Activated T-helper 2 cell treated with anti-CD3 and anti-CD28 coated beads, Interferon-gamma antibody, Interleukin-2, Interleukin-4, amounts not matched to agents 10 μg/mL and 5 μg/mL and 100 μg/mL, durations not matched to agents 14 hours and 24 hours and 36 hours (primary cell): ENCODE measurements at places on chromosomes 4 and X.

- no peak for DNase-seq
Measured at GRCh38 chr4:153579872-153580271, 104.2 kb upstream of the TLR2 start.

- DNase-seq, result no peak
Measured at GRCh38 chrX:7154041-7154597, 6.2 kb upstream of the PUDP start.

DNA sequence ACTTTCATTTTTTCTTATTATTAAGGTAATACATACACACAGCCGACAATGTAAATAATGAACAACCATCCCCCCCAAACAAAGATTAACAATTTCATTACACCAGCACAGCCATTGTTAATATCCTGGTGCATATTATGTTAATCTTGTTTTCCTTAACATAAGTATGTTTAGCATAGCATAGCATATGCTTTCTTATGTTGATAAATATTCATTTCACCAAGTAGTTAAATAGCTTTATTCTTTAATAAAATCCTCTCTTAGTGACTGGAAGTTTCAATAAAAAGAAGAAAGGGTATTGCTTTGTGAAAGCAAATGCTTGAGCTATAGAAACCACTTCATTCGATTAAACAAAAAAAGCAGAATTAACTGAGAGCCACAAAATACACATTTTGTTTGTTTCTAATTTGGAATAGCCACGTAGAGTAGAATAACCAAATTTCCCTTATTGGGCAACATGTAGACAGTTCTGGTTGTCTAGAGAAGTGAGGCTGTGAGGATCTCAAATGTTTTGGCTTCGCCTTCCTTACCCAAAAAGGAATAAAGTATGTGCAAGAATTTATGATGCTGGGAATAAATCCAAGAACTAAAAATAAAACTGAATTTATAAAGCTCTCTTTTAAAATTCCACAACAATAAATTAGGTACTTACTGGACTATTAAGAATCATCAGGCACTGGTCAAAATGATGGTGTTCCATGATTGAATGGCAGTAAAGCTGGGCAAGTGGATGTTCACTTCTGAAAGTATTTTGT is 118.0 kb downstream of the PDE5A start:
- DNase-seq, result no peak

DNA sequence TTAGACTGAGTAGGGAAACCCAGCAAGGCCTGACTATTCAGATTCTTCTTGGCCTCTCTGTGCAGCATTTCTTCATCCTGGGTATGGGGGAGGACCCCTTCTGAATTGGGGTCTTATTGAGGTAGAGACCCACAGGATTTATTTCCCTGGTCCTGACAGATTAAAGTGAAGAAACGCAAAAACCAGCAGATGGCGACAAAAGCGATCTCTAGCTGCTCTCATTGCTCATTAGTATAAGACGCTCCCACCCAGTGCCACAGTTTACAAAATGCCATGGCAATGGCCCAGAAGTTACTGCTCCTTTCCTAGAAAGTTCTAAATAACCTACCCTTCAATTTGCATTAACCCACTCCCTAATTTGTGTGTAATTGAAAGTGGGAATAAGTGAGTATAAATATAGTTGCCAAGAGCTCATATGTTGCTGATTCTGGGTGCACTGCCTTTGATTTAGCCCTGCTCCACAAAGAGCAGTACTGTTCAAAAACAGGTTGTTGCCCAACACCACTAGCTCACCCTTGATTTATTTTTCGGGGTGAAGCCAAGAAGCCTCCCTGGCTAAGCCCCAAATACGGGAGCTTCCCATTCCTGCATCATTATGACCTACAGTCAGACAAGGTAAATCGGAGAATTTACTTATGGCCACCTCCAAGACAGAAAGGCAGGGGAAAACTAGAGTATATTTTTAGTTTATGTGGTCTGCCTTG is 3.7 kb upstream of the BEX4 start:
- no peak for DNase-seq

DNA sequence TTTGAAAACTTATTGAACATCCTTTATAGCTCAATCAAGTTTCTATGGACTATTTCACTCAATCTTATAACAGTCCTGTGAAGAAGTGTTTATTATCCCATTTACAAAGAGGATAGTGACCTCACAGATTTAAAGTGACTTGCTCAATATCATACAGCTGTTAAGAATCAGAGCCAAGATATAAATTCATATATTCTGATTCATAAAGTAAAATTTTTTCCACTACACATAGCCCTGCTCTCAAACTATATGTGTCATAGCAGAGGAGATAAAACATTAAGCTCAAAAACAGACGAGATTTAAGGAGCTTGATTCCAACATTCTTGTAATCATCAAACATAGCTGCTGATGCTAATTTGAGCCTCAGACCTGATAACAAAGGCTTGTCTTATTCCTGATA is 226.8 kb downstream of the CAMK2D start:
- no peak for DNase-seq

DNA sequence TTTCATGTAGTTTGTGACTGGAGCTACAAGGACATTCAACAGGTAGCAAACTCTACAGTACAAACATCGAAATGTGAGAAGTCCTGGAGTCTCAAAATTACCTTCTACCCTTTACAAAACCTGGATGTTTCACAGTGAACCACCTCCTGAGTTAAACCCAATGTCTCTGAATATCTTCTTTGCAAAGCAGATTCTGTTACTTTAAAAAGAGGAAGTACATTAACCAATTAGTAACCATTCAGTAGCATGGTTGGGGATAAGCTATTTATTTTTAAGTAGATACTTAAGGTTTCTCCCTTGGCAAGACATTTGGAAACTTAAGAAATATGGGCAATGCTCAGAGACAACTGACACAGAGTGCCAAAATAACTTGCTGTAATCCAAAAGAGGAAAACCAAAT is 371.9 kb upstream of the NWD2 start:
- no peak for DNase-seq

GRCh38 chrX:134416087-134416486 is 43.9 kb upstream of the HPRT1 start:
- DNase-seq, result no peak

- no peak for DNase-seq
Measured at GRCh38 chr4:37320513-37321235, 76.1 kb downstream of the NWD2 start.

GRCh38 chr4:180423712-180424057 is 1819.5 kb upstream of the TENM3 start:
- no peak for DNase-seq

GRCh38 chr4:127194281-127194680 is 438.5 kb upstream of the INTU start:
- DNase-seq, result no peak

GRCh38 chr4:7187168-7187535 is 5.2 kb upstream of the SORCS2 start:
- no peak for DNase-seq

DNA sequence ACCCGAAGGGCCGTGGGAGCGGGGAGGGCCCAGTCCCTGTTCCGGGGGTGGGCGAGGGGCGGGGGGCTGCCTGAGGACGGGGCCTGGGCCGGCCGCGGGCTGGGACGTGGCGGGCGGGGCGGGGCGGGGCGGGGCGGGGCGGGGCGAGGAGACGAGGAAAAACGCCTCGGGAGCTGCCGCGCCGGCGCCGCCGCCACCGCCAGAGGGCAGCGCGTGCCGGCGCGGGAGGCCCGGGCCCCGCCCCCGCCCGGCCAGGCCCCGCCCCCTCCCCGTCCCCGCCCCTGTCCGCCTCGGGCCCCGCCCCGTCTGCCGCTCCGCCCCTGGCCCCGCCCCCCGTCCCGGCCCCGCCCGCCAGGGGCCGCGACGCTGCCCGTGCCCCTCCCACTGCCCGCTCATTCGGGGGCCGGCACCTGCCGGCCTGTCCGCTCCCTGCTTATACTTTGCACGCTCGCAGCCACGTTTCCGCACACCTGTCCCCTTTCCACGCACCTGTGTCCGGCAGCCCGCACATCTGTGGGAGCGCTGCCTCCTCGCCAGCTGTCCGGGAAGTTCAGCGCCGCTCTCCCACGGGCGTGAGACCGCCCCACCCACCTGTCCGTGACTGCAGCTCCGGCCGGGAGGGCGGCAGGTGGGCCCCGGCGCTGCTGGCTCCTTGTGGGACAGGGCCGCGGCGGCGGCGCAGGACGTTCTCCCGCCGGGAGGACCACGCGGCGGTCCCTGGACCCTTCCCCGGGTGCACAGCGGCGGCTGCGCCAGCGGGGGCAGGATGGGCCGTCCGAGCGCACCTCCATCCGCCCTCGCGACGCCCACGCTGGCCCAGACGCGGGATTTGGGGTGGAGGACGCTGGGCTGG is 1.7 kb upstream of the FGFRL1 start:
- DNase-seq, result peak; percentile 59

DNA sequence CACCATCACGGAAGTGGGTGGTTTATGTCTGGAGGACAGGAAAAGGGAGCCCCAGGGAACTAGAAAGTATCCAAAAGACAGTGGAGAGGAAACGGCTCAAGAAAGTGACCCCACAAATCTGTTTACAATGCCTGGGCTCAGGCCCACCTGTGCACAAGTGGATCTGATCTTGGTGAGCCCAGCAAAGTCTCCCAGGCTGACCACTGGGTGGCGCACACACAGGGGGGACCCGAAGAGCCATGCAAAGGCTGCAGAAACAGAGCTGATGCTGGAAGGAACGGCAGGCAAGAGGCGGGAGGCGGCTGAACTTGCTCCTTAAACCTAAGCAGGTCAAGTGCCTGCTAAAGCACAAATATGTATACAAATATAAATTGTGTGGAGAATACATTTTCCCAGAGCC is 9.6 kb downstream of the HAUS7 start:
- peak; percentile 17 for DNase-seq

DNA sequence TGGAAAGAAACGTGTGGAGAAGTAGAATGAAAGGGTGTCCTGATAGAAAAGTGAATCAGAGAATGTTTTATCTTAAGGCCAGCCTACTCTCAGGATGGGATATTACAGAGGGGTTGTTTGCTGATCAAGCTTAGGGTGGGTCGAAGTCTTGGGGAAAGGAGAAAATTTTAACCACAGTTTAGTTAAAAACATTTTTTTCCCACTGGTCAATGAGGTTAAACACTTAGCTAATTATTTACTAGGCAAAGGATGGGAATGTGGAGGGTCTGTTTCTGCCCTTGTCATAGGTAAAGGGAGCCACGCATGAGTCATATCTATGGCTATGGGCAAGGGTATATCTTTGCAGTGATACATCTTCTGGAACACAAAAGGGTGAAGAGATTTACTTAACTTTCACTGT is 16.1 kb upstream of the SULT1E1 start:
- DNase-seq, result no peak

GRCh38 chrX:110201799-110202198 is 116.1 kb downstream of the AMMECR1 start:
- no peak for DNase-seq

GRCh38 chr4:111707491-111707890 is 437.8 kb upstream of the FAM241A start:
- no peak for DNase-seq

- no peak for DNase-seq
Measured at GRCh38 chr4:102862747-102863146, 6.0 kb upstream of the CISD2 start.

DNA sequence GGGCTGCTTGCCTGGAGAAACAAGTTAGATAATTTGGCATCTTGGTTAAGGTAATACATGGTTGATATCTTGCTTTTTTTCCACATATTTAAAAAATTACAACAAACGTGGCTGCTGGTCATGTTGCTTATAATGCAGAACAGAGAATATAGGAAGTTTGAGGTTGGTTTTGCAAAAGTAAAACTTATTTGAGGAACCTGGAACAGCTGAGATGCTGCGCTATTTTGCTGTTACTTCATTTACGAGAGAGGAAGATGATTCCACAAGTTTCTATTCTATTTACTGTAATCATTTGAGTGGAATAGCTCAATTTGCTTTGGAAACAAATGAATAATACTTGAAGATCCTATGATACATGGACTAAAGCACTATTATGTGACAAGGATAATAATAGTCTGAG is 118.9 kb downstream of the TMA16 start:
- DNase-seq, result no peak

- no peak for DNase-seq
Measured at GRCh38 chr4:141074098-141074878, 59.0 kb downstream of the RNF150 start.

DNA sequence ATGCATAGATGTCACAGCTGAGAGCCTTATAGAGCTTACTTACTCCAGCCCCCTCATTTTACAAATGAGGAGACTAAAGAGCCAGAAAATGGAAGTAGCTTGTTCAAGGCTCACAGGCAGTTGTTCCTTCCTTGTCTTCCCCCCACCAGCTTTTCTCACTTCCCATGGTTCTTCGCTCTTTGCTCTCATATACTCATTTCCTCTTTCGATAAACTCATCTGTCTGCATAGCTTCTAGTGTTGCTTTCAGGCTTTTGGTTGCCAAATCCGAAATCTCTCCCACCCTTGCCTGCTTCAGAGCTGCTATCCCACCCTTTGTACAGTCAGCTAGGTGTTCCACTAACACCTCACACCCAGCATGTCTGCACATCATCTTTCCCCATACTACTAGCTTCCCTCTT is 25.0 kb upstream of the GJB1 start:
- DNase-seq, result no peak

- no peak for DNase-seq
Measured at GRCh38 chr4:176032454-176032853, 33.2 kb upstream of the WDR17 start.

DNA sequence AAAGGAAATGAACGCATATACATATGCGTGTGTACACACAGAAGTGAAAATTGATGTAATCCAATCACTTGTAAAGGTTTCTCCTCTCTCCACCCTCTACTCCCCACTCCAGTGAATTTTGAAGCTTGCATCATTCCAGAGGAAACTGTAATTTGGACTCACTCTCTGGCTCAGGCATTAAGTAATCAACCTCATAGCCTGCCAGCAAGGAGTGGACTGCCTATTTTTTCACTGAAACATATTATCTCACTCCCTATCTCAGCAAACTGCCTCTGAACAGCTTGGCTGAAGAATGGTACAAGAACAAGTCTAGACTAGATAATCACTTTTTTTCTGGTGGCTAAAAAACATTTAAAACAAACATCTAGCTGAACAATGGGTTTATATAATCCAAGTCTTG is 124.2 kb downstream of the C4orf51 start:
- DNase-seq, result no peak

DNA sequence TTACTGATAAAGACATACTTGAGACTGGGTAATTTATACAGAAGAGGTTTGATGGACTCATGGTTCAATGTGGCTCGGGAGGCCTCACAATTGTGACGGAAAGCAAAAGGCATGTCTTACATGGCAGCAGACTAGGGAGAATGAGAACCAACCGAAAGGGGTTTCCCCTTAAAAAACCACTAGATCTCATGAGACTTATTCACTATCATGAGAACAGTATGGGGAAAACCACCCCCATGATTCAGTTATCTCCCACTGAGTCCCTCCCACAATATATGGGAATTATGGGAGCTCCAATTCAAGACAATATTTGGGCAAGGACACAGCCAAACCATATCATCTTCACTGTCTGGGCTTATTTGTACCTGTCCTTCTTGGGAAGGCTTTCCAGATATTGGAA is 22.8 kb upstream of the MUC7 start:
- no peak for DNase-seq

DNA sequence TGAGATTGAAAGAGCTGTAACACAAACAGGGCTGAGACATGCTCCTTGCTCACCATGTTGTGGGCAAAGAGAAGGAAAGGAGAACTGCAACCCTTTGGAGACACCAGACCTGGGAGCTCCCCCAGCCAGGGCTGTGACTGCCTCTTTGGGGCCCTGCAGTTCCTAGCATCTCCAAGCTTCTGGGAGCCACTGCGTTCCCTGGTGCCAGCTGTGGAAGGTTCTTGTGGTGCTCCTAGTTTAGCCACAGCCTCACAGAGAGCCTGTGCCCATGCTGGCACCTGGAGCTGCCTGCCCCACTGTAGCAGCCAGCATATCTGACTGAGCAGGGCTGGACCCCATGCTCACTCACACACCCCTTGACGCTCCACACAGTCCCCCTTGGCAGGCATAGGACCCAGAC is 141.7 kb downstream of the PDHA2 start:
- no peak for DNase-seq
